ENCODE measurements at places on chromosomes 7 and 10. TPM values are rescaled to one million over a fixed set of nuclear protein-coding genes. Genes with fewer than 3 reads are reported as not detected.

NME8 gene
- not detected for total RNA-seq

TRIM73 gene
- total RNA-seq: 5.5 TPM

CALCR gene
- 0.11 TPM for total RNA-seq

LGI1 gene
- total RNA-seq: not detected

CYP26C1 gene
- total RNA-seq: 0.11 TPM

WEE2 gene
- total RNA-seq: not detected

DNA sequence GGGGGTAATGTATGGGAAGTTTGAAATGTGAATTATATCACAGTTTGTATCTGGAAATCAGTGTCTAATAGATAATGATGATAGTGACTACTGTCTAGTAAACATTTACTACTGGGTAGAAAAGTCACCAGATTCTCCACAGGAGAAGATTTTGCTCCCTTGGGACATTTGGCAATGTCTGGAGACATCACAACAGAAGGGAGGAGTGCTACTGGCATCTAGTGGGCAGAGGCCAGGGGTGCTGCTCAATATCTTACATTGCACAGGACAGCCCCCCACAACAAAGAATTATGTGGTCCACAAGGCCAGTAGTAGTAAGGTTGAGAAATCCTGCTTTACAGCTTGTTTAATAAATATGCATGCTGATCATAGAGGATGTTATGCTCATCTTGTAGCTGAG lies 92.3 kb upstream of the PRPS1L1 start:
- H3K27ac ChIP-seq: no peak overlapping the region
- no peaks in the 10 kb centered on the region for H3K4me1 ChIP-seq
- H3K27me3 ChIP-seq: no peaks in the 10 kb centered on the region

- no peak for DNase-seq
- H3K36me3 ChIP-seq: no peaks in the 10 kb centered on the region
- H3K27ac ChIP-seq: peak overlapping the region; percentile 42
Observed at GRCh38 chr10:11168423-11169090, 150.9 kb downstream of the CELF2 start.

- H3K4me3 ChIP-seq: no peak overlapping the region
- no peak for DNase-seq
- H3K27me3 ChIP-seq: no peaks in the 10 kb centered on the region
- H3K36me3 ChIP-seq: no peaks in the 10 kb centered on the region
Observed at GRCh38 chr10:48324580-48324979, 18.1 kb downstream of the MAPK8 start.

DNA sequence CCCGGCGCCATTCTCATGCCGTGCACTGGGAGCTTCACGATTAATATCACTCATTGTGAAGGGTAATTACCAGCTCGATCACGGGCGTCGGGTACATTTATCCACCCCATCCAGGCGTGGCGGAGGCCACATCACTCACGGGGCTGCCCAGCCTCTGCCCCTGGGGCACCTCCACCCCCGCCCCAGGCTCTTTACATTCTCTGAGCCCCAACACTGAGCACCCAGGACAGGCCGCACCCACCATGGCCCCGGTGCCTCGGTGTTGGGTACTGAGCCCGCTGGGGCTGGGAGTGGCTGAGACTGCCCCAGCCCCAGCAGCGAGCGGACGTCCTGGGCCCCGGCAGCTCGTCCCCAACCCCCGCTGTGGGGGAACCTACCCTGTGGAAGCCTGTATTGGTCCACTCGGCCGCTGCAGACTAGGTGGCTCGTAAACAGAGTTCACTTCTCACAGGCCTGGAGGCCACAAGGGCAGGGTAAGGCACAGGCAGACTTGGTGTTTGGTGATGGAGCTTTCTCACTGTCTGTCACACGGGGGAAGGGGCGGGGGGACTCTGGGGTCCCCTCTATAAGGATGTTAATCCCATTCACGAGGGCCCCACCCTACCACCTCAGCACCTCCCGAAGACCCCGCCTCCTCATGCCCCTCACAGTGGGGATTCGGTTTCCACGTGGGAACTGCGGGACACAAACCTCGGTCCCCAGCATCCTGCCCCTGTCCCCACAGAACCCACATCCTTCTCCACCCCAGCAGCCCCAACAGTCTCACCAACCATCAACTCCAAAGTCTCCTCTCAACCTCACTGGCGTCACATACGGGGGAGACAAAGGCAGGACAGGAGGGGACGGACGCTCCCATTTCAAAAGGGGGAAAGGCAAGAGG lies 184.1 kb downstream of the ELFN1 start:
- H3K27me3 ChIP-seq: no peaks in the 10 kb centered on the region
- no peak overlapping the region for H3K4me3 ChIP-seq

DNA sequence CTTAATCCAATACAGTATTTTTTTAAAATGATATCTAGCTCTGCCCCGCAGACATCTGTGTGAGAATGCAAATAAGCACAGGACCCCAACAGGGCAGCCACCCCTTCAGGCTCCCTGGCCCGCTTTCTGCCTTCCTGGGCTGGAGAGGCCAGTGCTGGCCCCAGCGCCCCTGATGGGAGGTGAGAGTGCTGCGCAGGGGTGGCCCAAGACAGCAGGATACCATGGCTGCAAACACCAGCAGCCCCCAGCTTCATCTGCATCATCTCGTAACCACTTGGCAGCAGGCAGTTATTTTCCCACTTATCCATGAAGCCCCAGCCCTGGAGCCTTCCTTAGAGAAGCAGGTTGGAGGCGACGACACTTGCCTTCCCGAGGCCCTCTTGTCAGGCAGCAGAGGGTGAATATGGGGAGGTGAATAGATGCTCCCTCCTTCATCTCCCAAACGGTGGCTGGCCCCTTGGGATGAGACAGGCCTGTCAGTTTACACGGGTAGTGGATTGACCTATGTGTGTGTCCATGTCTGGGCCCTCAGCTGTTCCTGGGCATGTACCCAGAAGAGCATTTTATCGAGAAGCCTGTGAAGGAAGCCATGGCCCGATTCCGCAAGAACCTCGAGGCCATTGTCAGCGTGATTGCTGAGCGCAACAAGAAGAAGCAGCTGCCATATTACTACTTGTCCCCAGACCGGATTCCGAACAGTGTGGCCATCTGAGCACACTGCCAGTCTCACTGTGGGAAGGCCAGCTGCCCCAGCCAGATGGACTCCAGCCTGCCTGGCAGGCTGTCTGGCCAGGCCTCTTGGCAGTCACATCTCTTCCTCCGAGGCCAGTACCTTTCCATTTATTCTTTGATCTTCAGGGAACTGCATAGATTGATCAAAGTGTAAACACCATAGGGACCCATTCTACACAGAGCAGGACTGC lies 71.2 kb downstream of the ALOX5 start:
- H3K4me1 ChIP-seq: no peaks in the 10 kb centered on the region
- no peak for DNase-seq
- H3K36me3 ChIP-seq: no peaks in the 10 kb centered on the region

DNA sequence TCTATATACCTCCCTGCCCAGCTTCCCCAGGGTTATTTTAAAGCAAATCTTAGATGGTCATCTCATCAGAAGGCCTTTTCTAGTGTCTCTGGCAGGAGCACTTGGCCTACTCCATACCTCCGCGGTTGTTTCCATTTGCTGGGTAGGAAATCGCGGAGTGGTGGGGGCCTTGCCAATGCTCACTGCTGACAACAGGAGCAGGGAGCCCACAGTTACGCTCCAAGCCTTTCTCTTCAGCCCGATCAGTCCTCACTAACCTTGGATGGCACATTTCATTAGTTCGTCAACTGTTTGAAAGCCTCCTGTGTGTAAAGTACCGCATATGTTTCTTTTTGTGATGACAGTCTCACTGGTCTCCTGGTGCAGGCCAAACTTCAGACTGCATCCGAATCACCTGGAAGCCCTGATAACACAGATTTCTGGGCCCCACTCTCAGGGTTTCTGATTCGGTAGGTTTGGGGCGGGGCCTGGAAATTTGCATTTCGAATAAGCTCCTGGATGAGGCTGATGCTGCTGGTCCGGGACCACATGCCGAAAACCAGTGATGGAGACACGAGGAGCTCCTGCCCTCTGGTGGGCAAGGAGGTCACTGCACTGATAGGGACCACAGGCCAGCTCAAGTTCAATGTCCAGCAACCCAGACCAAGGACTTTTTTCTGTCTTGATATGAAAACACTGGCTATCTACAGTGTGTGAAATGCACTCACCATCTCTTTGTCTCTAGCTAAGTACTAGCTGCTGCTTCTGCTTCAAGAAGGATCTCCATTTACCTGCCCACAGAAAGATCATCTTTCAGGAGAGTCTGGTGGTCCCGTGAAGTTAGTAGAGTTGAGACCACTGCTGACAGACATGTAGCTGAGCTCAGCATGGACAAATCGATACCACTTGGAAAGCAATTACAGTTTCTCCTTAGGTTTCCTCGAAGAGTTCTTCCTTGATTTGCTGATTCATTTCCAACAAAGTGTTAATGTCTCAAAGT lies 14.0 kb downstream of the LRGUK start:
- H3K4me1 ChIP-seq: no peaks in the 10 kb centered on the region
- no peak overlapping the region for H3K4me3 ChIP-seq
- H3K27ac ChIP-seq: no peak overlapping the region
- H3K27me3 ChIP-seq: no peaks in the 10 kb centered on the region

GRCh38 chr10:126663328-126663727 lies 7.2 kb downstream of the C10orf90 start:
- no peak overlapping the region for H3K4me3 ChIP-seq
- H3K27me3 ChIP-seq: peaks cover 9% of the 10 kb centered on the region

DNA sequence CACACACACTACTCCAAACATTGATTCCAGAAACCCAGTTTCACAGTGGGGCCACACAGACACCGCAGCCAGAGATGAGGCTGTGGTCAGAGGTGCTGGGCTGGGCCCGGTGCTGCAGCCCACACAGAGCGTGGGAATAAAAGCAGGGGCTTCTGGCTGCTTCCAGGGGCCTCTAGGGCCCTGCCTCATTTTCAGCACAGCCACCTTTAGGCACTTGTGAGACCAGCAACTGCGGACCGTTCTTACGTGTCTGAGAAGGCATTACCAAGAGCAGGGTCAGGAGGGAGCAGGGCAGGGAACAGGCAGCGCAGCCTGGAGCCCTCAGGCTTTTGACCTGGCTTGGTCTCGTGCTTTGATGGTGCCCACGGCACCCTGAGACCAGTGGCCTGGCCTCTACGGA lies 270.4 kb downstream of the DNAJB6 start:
- DNase-seq: no peak
- no peaks in the 10 kb centered on the region for H3K36me3 ChIP-seq
- H3K27me3 ChIP-seq: no peaks in the 10 kb centered on the region

DNA sequence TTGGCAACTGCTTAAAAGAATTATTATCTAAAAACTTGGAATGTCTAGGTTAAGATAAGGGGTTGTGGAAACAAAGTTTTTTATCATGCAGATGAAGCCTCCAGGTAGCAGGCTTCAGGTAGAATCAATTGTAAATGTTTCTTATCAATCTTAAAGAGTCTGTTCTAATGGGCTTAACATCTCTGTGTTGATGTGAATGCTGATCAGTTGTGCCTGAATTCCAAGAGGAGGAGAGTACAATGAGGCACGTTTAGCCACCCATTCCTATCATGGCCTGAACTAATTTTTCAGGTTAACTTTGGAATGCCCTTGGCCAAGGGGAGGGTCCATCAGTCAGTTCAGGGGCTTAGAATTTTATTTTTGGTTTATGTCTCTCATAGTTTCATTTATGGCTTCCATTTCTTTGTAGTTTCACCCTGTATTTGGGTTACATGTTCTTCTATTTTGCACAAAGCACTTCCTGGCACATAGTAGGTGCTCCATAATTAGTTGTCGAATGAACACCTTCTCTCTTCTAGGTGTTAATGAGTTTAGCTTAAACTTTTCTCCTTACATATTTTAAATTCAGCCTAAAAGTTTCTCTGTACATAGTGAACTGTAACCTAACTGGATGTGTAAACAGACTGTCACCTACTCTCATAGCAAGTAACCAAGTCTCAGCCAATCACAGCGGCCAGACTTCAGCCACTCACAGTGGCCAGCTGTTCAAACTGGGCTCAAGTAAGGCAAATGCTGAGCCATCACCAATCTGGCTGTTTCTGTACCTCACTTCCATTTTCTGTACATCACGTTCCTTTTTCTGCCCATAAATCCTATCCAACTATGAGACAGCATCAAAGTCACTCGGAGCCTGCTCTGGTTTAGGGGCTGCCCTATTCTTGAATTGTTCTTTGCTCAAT lies 34.7 kb downstream of the ALOX5 start:
- H3K4me3 ChIP-seq: no peak overlapping the region
- no peaks in the 10 kb centered on the region for H3K4me1 ChIP-seq
- no peak for DNase-seq

DNA sequence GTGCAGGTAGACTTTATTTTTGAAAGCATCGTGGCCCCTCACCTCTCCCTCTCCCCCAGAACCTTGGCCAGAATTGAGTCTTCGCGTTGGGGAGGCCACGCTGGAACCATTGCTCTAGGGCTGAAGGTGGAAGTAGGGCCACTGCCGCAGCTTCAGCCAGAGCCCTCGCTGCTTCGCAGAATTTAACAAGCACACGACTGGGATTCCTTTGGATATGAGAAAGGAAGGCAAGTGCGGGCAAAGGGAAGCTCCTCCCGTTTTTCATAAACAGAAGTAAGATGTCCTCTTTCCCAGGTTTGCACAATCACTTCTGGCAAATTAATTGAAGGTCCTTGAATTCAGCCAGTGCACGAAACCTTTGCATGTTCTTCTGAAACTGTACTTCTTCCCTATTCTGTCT lies 168.1 kb downstream of the CCDC3 start:
- no peak for DNase-seq
- no peak overlapping the region for H3K27ac ChIP-seq
- H3K27me3 ChIP-seq: no peaks in the 10 kb centered on the region
- no peaks in the 10 kb centered on the region for H3K36me3 ChIP-seq

- no peaks in the 10 kb centered on the region for H3K27me3 ChIP-seq
- peaks cover 29% of the 10 kb centered on the region for H3K4me1 ChIP-seq
- peak within 1 kb of the TSS; percentile 64 for H3K4me3 ChIP-seq
- H3K27ac ChIP-seq: peak within 1 kb of the TSS; percentile 86
- no peaks in the 10 kb centered on the region for H3K36me3 ChIP-seq
Observed at GRCh38 chr10:101353692-101354327, at the start of gene BTRC. Gene BTRC (plus strand): TSS chr10:101354165. CDS start chr10:101354181, 16 bp downstream.

DNA sequence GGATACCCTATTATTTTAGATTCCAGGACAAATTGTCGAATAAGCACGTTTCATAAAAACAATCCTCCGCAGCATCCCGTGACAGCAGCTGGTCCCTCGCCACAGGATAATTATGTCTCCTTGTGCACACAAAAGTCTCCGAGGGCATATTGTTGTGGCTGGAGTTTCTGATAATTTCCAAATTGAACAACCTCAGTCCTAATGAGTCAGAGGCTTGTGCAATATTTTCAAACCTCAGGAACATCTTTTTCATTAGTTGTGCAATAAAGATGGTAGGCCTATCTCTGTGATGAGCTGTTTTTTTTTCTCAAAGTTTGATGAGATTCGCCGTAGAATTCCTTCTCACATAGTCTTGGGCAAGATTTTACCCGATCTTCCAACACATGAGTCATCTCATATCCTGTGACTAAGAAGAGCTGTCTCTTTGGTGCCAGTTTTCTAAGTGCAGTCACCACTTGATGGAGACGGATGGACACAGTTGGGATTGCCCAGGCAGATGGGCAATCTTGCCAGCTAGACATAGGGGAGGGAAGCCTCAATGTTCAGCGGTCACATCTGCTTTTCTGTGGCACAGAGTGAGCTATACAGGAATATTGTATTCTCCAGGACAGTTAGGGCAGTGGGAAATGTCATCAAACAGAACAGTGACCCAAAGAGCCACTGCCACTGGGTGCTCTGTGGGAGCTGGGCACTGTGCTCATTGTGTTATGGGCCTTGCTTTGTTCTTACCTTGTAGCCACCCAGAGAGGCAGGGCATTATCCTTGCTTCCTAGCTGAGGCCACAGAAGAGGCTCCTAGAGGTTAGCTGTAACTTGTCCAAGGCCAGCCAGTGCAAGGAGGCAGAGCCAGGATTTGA lies 7.8 kb downstream of the HTRA1 start:
- H3K4me1 ChIP-seq: peaks cover 7% of the 10 kb centered on the region
- peak overlapping the region; percentile 18 for H3K27ac ChIP-seq
- no peaks in the 10 kb centered on the region for H3K27me3 ChIP-seq
- H3K4me3 ChIP-seq: no peak overlapping the region
- peak; percentile 75 for DNase-seq

All from adrenal gland (tissue), 19 donors.